Epithelial cell of proximal tubule (primary cell): ENCODE measurements at places on chromosomes 6 and 20. TPM values are rescaled to one million over a fixed set of nuclear protein-coding genes. Genes with fewer than 3 reads are reported as not detected.

DNA sequence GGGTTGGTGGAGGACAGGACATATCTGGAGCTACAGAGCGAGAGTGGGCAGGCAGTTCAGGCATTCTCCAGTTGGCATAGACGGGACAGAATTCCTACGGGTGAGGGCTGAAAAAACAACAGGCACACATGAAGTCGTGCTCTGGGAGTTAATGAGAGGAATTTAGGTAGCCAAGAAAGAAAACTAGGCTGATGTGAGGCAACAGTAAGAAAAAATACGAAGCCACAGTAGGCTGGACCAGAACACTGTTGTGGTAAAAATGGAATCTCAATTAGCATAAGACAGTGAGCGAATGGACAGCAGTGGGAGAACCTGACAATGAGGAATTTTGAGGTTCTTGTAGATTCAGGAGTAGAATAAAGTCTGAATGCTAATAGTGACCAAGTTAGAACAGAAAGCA lies 488.1 kb upstream of the AGPAT4 start:
- no peak for DNase-seq

GRCh38 chr6:140388192-140388802 lies 1013.8 kb upstream of the CITED2 start:
- no peak for DNase-seq

GRCh38 chr6:155115893-155116570 lies 120.9 kb downstream of the TIAM2 start:
- DNase-seq = no peak

- DNase-seq = no peak
These were observed 173.0 kb upstream of the SCGN start for GRCh38 chr6:25478973-25479372.

DNA sequence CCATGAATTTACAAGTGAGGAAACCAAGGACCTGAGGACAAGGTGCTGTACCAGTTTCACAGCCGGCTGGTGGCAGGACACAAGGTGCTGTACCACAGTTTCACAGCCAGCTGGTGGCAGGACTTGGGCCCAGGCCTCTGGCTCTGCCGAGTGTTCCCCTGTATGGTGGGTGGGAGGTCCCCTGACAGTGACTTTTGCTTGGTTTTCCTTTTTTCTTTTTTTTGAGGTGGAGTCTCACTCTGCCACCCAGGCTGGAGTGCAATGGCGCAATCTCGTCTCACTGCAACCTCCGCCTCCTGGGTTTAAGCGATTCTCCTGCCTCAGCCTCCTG lies 212.4 kb downstream of the LY86 start:
- no peak for DNase-seq

GRCh38 chr6:44349904-44350649 lies 7.6 kb downstream of the SPATS1 start:
- DNase-seq = no peak

- no peak for DNase-seq
These were observed 729.0 kb downstream of the RFPL4B start for GRCh38 chr6:113076116-113076515.

DNA sequence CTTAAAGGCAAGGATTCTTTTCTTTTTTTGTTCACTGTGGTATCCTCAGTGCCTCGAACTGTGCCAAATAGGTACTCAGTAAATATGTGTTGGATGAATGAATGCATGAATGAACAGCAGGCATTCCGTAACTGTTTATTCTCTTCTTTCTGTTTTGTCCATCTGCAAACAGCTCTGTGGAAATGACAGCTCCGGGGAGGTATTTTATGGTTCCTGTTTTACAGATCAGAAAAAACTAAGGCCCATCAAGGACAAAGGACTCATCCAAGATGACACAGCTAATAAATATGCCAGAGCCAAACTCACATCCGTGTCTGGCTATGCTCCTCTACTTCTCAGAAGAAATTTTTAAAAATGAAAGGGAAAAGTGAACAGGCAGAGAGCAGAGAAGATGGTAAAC lies 21.0 kb downstream of the JPH2 start:
- no peak for DNase-seq

DNA sequence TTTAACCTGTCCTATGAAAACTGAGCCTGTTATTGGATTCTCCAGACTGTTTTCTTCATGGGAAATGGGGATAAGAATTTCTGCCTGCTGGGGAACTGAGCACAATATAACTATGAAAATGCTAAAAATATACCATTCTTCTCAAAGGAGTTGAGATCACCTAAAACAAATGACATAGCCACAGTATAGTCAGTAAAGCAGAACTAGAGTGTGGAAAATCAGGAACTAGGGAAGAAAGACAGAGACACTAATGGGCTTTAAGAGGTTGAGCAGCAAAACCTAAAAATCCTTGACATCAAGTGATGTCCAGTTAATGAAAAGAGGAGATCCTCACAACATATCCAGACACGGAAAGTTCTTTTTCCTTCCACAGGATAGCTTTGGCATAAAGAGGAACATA lies 215.7 kb upstream of the CST7 start:
- DNase-seq = no peak

- DNase-seq = no peak
These were observed 362.6 kb downstream of the EPM2A start for GRCh38 chr6:145372671-145373151.

GRCh38 chr20:60300374-60300773 lies 342.2 kb downstream of the CDH26 start:
- DNase-seq = no peak

DNA sequence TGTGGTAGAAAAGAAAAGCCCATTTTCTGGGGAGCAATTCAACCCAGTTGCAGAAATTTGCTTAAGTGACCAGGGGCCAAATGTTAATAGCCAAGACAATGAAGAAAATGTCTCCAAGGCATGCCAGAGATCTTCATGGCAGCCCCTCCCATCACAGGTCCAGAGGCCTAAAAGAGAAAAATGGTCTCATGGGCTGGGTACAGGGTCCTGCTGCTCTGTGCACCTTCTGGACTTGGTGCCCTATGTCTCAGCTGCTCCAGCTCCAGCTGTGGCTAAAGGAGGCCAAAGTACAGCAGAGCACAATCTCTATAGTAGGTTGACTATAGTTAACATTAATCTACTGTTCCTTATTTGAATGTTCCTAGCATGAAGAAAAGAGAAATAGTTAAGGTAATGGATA lies 44.7 kb downstream of the FRK start:
- no peak for DNase-seq

- no peak for DNase-seq
These were observed 91.8 kb upstream of the CNKSR3 start for GRCh38 chr6:154602296-154602695.

DNA sequence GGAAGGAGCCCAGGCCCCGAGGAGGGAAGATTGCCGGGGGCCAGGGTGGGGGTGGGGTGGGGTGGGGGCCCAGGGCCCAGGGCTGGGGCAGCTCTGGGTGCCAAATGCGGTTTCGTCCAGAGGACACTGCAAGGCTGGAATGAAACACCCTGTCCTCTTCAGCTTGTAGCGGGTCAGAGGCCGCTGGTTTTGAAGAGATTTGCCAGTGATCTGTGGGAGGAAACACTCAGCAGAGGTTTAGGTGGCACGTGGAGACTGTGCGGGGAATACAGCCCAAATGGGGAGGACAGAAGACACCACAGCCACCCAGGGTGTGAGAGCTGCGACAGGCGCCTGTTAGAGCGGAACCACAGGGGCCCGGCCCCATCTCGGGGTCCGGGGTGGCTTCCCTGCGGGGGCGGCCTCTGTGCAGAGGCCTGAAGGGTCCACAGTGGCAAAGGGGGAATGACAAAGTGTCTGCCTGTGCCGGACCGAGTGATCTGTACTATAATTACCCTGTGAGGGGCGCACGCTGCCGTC lies 29.2 kb downstream of the FRMD1 start:
- no peak for DNase-seq

DNA sequence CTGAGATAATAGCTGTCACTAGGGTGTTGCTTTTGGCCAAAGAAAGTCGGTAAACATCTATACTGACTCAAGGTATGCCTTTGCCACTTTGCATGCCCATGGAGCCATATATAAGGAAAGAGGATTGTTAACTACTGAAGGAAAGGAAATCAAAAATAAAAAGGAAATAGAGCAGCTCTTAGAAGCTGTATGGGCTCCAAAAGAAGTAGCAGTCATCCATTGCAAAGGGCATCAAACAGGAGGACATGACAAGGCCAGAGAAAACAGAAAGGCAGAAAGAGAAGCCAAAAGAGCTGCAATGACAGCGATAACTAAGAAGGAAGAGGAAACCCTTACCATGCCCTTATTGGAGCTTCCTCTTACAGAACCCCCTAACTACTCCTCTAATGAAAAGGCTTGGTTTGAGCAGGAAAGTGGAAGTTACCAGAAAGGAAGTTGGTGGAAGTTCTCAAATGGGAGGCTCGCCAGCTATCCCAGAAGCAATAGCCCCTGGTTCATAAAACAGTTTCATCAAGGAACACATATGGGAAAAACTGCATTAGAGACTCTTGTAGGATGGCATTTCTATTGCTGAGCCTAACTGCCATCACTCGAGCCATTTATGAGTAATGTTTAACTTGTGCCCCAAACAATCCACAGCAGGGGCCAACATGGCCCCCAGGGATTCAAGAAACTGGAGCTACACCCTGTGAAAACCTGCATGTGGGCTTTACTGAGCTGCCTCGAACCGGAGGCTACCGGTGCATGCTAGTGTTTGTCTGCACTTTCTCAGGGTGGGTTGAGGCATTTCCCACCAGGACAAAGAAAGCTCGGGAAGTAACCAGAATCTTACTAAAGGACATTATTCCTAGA lies 7.0 kb downstream of the IL22RA2 start:
- no peak for DNase-seq

- DNase-seq = no peak
These were observed 7.1 kb downstream of the PLEKHG1 start for GRCh38 chr6:150606647-150607328.

GRCh38 chr20:10626896-10627295 lies 46.9 kb downstream of the JAG1 start:
- DNase-seq = no peak

GRCh38 chr6:134003542-134003951 lies 48.9 kb downstream of the SLC2A12 start:
- DNase-seq = no peak

GRCh38 chr20:2698912-2699311 lies 6.3 kb downstream of the EBF4 start:
- no peak for DNase-seq

- DNase-seq = no peak
These were observed 39.5 kb upstream of the TBC1D22B start for GRCh38 chr6:37218061-37218460.

DNA sequence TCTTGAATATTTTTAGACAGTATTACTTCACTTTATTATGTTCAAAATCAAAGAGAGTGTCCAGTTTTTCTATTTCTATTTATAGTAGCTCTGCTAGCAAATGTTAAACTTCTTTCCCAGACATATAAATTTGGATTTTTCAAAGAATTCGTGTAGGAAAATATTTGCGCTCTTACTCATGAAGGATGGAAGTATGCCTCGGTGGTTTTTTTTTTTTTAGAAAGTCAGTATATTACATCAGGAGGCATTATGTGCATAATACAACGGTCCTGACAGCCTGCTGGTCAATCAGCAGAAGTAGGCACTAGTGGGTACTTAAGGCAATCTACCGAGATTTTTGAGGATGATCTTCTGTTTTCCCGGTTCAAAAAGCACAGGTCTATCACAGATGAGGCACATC lies 249.3 kb downstream of the TBX18 start:
- DNase-seq = no peak

RAB44 gene
- total RNA-seq = under 0.01 TPM in 1 of 2 replicates, not detected in the other

SEMG1 gene
- total RNA-seq = not detected in 2 replicates

KIF25 gene
- not detected in 2 replicates for total RNA-seq

SIRPA gene
- 49.8 and 50.6 TPM in 2 replicates for total RNA-seq

FILIP1 gene
- under 0.01 and 0.07 TPM in 2 replicates for total RNA-seq

CALHM4 gene
- total RNA-seq = not detected in 2 replicates

OPRM1 gene
- total RNA-seq = not detected in 2 replicates
